Activated CD8-positive, alpha-beta T cell treated with anti-CD3 and anti-CD28 coated beads for 36 hours (primary cell): ENCODE measurements at places on chromosomes 2 and 18. TPM values are rescaled to one million over a fixed set of nuclear protein-coding genes. Genes with fewer than 3 reads are reported as not detected.

Gene GREB1L
- total RNA-seq = not detected

Gene CHN1
- 2.9 TPM for total RNA-seq

Gene CCDC102B
- 2.1 TPM for total RNA-seq

Gene RFX8
- total RNA-seq = not detected

Gene KCNG2
- total RNA-seq = not detected

Gene CXCR1
- total RNA-seq = not detected

Gene SKA1
- total RNA-seq = 29.4 TPM

Gene MOGAT1
- total RNA-seq = not detected

Gene CIB4
- total RNA-seq = not detected

Gene CRYGD
- not detected for total RNA-seq

Gene TBR1
- not detected for total RNA-seq

Gene NR4A2
- total RNA-seq = 61.6 TPM

Gene CNOT11
- 56.7 TPM for total RNA-seq

Gene POTEC
- total RNA-seq = not detected

Gene RFTN2
- total RNA-seq = not detected

Gene TCF23
- total RNA-seq = not detected

Gene ALK
- not detected for total RNA-seq
